Right atrium auricular region (tissue), 2 donors: ENCODE measurements at places on chromosomes 4 and X.

DNA sequence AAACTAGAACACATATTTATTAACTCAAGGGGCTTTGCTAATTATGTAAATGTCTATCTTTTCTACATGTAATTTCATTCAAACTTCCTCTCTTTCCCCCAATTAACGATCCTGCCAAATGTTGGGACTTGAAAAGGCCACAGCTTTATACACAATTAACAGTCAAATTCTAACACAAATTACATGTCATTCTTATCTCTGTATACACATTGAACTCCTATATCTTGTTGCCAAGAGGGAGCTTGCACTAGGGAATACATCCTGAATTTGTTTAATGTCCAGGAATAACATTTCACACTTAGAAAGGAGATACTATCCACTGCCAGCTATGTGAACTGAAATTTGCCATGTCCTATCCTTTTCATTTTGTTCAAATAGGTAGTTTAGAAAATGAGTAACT lies 38.9 kb upstream of the MAB21L2 start:
- DNase-seq, result no peak

GRCh38 chr4:30056016-30056766 lies 664.0 kb upstream of the PCDH7 start:
- DNase-seq, result no peak

- DNase-seq, result no peak
These were observed 1.1 kb downstream of the BLOC1S4 start for GRCh38 chr4:6716958-6717655.

- no peak for DNase-seq
These were observed 95.9 kb downstream of the RASL11B start for GRCh38 chr4:52957835-52958631.

- DNase-seq, result no peak
These were observed 1.8 kb downstream of the CPZ start for GRCh38 chr4:8594097-8595038.

GRCh38 chrX:123803331-123803983 lies 56.4 kb upstream of the XIAP start:
- DNase-seq, result no peak

GRCh38 chr4:110475881-110476818 lies at the start of gene ENPEP:
Gene ENPEP, plus strand, starts transcription at chr4:110476155. Its CDS starts 260 bp downstream, at chr4:110476415.
- DNase-seq, result no peak

DNA sequence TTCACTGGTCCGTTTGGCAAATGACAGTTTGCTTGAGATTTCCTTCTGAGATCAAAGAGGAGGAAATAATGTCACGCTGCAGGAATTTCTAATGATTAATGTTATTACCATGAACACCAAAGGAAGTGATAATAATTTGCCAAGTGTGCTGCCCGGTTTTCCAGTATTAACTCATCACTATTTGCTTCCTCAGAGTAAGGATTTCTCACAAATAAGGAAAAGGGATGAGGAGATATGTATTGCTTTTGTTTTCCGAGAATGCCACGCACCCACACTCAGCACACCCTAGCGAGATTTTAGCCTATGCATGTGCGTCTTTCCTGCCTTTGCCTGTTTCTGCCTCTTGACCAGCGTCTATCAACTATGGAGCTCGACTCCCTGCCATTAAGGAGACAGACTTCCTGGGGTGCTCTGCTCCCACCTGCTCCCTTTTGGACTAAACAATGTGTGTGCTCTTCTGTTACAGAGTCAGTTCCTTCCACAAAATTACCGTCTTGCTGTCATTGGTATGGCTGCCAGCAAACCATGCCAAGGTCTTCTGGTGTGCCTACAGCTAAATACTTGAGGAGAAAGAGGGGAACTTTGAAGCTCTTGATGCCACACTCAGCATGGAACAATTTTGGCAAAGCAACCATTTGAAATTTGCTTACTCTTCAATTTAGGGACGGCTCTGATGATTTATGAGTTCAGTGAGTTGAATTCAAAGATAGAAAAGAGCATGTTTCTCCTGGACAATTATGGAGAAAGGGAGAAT lies 393.1 kb upstream of the ZFP42 start:
- DNase-seq, result no peak

- no peak for DNase-seq
These were observed 82.3 kb downstream of the SPRY1 start for GRCh38 chr4:123478859-123479345.

GRCh38 chr4:89134775-89135319 lies 23.5 kb downstream of the TIGD2 start:
- DNase-seq, result no peak

GRCh38 chr4:76923619-76924357 lies 25.8 kb upstream of the SEPTIN11 start:
- no peak for DNase-seq

DNA sequence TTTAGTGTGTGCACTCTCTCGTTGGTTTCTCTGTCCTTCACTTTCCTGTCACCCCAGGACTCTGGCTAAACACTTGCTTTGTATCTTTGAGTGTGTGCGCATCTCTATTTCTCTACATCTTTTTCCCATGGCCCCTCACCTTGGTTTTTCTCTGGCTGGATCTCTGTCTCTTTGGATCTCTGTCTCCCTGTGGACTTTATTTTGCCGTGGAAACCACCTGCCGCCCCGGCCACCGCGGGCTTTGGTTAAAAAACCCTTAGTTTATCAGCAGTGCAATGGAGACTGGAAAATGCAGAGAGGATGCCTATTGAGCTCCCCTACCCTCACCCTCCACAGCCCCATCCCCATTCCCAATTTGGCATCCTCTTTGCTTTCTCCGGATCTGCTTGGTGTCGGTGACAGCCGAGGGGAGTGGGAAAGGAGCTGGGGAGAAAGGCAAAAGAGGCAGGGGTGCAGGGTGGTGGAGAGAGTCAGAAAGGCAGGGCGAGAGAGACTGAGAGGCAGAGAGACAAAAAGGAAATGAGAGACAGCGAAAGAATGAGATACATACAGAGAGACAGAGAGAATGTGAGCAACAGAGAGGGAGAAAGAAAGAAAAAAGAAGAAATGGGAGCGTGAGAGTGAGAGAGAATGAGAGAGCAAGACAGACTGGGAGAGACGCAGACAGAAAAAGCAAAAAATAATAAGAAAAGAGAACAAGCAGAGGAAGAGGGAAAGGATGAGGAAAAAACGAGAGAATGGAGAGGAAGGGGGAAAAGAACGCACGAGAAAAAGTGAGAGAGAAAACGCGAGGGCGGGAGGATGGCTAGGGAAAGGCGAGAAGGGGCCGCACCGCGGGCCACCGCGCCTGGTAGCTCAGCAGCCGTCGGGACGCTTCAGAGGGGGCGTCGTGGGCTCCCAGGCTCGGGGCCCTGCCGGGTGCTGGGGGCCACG lies 688 bp downstream of the GPR101 start:
- no peak for DNase-seq

- no peak for DNase-seq
These were observed 752 bp downstream of the SEPTIN11 start for GRCh38 chr4:76950052-76950955.

DNA sequence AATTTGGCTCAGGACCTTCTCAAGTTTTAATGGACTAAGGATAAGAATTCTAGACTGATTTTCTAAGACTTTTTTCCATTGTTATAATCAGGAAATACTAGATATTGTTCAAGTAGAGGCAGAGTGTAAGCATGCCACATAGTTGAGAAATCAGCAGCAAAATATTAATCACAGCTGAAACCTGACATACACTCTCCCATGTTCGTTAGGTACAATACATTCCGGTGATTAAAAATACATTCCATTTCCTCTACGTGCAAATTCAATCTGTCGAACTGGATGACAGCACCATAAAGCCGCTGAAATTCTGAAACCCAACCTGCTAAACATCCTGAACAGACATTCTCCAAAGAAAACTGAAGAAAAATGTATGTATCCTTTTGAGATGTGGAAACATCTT lies 587.6 kb upstream of the DIPK2B start:
- no peak for DNase-seq
